ENCODE measurements at places on chromosomes 5 and 9.

GRCh38 chr5:124195411-124195810 is 551.0 kb downstream of the ZNF608 start:
- DNase-seq, result no peak

DNA sequence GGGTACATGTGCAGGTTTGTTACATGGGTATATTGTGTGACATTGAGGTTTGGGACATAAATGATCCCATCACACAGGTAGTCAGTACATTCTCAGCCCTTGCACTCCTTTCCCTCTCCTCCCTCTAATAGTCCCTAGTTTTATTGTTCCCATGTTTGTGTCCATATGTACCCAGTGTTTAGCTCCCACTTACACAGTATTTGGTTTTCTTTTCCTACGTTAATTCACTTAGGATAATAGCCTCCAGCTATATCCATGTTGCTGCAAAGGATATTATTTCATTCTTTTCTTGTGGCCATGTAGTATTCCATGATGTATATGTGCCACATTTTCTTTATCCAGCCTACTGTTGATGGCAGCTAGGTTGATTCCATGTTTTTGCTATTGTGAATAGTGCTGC is 27.4 kb downstream of the CNOT6 start:
- DNase-seq, result no peak

GRCh38 chr5:51398875-51399642 is 15.8 kb downstream of the ISL1 start:
- no peak for DNase-seq

GRCh38 chr5:71014176-71014575 is 11.0 kb downstream of the NAIP start:
- no peak for DNase-seq

DNA sequence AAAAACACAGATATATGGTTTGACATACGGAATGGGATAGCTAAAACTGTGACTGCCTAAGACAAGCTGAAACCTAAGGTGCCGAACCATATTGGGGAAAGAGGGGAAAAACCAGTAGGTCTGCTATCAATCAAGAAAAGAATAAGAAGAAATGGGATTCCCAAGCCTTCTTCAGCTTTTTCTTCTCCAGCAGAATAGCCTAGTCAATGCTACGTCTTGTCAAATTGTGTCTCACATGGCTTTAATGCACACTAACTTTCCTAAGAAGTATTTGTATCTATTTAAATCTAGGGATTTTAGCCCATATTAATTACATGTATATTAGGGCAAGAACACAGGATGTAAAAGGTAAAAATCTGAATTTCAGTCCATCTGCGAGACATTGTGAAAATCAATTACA is 797 bp upstream of the FBXO38 start:
- no peak for DNase-seq

- DNase-seq, result no peak
Measured at GRCh38 chr9:125632321-125633115, 74.5 kb downstream of the MAPKAP1 start.

- DNase-seq, result no peak
Measured at GRCh38 chr5:161546470-161547301, at the start of gene GABRB2. TSS of gene GABRB2 (minus strand) at chr5:161546725. CDS start at chr5:161546643, 82 bp downstream.

DNA sequence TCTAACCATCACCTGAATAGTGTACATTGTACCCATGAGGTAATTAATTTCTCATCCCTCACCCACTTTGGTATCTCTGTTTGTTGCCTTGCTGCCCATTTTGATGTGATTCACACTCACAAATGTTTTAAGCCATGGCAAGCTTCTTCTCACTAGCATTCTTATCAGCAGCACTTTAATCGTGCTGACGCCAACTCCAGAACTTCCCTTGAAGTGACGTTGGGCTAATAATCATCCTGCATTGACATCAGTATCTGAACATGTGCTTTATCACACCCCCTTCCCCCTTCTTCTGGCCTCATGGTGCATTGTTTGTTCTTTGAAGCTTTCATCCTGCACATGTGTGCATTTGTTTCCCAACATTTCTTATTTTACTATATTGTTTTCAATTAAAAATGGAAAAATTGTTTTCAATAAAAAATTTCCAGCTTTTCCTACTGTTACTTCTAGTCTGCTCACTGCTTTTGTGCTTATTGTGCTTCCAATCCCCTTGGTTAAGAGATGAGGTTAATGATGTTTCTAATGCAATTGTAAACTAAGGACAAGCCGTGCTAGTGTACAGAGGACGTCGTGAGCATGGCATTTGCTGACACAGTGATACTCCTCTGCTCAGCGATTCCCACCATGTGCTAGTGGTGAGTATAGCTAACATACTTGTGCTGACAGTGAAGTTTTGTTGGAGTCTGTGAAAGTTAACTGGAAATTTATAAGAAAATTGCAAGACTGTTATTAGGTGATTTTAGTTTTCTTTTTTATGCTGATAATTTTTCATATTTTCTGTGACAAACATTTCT is 238.5 kb downstream of the KDM4C start:
- no peak for DNase-seq

GRCh38 chr5:174409070-174409469 is 315.3 kb upstream of the MSX2 start:
- no peak for DNase-seq

GRCh38 chr5:136517755-136518154 is 152.4 kb upstream of the TRPC7 start:
- DNase-seq, result no peak

DNA sequence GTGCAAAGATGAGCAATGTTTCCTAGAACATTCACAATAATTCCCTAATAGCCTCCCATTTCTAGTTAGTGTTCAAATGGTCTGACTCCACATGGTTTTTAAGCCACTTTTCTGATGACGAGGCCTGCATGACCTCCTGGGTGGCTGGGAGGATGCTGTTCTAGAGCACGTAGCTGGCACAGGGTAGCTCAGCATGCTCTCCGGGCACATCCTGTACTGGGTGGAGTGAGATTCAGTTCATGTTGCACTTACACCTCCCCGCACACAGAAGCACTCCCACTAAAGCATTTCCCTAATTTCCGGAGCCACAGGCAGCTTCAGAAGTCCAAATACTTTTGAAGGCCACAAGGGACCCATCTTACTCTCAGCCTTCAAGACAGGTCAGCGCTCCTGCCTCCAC is 159.8 kb upstream of the LHFPL2 start:
- DNase-seq, result no peak

DNA sequence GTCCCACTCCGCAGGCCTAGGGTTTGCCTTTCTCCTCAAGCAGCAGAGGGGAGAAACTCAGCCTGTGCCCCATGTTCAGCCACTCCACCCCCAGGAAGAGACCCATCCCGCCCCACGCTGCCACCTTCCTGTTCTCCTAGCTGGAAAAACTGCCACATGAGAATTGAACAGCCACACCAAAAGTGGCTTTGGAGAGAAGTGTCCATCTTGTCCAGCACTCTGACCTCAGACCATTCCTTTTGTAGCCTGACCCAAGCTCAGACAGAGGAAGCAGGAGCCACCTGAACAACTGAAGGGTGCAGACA is 8.3 kb upstream of the SLC25A48 start:
- no peak for DNase-seq

DNA sequence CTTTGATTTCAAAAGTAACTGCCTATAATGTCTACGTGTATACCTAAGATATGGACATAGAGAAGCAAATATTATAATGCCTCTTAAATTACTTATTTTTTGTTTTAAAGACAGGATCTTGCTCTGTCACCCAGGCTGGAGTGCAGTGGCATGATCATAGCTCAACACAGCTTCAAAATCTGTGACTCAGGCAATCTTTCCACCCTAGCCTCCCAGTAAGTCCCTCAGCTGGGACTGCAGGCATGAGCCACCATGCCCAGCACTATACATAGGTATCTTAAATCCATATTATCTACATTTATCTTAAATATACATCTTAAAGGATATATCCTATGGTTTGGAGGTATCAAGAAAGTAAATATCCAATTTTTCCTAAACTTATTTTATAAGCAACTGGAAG is 261.2 kb downstream of the ARL15 start:
- no peak for DNase-seq

DNA sequence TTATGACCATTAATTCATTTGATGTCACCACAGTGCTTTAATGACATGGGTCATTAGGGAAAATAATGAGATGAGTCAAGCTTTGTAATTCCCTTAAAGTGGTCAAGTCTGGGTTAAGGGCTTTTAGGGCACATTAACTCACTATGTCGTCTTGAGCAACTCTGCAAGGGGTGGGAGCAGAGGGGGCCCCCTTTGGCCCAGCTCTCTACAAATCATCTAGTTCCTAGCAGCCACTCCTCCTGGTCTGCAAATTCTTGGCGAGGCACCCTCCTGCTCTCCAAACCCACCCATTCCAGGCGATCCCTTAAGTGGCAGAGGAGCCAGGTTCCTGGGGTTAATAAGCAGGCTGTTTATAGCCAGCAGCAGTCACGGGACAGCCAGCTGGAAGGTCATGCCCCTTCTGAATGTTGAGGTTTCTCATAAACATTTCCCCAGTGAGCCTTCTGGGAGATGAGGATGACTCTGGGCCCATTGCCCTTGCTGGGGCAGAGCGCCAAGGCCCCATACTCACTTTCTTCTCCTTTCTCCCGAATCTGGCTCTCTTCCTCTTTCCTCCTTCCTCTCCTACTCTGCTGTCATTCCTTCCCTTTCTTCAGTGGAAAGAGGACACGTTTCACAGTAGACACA is 14.3 kb upstream of the GPX3 start:
- DNase-seq, result no peak

- no peak for DNase-seq
Measured at GRCh38 chr9:132199056-132199455, 37.2 kb downstream of the NTNG2 start.

GRCh38 chr5:32506201-32506661 is 61.7 kb upstream of the ZFR start:
- no peak for DNase-seq

DNA sequence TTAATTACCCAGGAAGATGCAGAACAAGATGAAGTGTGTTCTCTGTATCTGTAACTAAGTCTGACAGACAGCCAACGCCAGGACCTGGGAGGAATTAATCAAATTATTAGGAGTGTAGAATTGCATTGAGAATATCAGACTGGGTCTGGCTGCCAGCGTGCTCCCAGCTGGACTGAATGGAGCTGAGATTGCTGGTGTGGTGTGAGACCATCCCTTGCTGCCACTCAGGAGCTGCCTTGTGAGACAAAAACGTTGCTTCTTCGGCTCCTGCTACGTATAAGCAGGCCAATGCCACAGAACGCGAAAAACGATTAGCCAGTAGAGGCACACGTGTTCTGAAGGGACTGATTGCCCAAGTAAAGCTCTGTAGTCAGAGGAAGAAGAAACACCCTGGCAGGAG is 66.8 kb downstream of the AMBP start:
- DNase-seq, result no peak

- DNase-seq, result no peak
Measured at GRCh38 chr5:159132429-159133040, 32.8 kb upstream of the EBF1 start.

GRCh38 chr9:114820776-114821501 is 15.1 kb upstream of the TNFSF15 start:
- no peak for DNase-seq

- no peak for DNase-seq
Measured at GRCh38 chr9:126681336-126681735, 67.6 kb downstream of the LMX1B start.

DNA sequence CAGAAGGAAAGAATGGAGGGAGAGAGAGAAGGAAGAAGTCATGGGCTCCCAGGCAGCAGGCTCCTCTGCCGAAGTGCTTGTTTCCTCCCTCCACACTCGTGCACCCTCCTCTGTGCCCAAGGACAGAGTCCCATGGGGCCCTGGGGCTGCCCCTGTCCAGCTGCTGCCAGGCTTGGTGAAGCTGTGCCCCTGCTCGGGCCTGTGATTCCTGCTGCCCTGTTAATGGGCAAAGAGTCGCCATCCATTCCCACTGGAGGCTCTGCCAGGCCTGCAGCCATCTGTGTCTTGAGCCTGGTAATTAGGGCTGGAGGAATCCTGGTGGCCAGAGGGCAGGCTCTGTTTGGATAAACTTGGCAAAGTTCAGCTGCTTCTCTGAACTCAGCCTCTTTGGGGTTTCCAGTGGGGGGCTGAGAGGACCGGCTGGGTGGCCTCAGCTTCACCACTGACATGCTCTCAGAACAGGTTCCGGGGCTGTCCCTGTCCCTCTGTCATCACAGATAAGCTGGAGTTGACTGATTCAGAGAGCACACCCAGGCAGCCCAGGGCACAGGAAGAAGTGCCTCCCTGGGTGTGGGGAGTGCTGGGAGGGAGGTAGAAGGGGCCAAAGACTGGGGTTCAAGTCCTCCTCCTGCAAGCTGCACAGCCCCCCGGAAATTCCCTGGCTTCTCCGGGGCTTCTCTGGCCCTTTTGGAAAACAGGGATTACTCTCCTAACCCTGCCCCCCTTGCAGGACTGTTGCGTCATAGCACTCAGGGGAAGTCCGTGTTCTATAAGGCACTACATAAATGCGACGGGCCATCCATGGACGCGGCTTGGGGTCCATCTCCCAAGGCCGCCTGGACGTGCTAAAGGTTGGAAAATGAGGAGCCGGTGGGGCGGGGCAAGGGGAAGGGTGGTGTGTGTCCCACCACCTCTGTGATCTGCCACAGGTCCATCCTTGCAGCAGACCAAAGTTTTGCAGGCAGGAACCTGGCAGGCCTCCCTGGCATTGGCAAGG is 154.8 kb downstream of the PAX5 start:
- DNase-seq, result no peak

DNA sequence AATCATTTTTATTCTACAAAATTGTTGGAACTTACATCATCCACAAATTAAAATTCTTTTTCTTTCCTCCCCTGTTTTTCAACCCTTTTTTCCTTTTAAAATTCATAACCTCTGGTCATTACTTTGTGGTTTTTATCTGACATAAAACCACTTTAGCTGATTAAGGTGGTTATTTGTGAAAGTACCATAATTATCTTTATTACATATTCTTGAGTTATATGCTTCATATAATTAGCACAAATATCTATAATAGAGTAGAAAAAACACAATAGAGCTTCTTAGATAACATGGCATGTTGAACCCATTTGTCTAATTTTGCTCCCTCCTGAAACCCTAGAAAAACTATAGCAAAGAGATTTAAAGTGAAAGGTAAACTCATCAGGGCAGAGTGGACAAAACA is 22.9 kb upstream of the PPIC start:
- no peak for DNase-seq

GRCh38 chr9:129968690-129969485 is 74.1 kb downstream of the FNBP1 start:
- DNase-seq, result peak; percentile 76

DNA sequence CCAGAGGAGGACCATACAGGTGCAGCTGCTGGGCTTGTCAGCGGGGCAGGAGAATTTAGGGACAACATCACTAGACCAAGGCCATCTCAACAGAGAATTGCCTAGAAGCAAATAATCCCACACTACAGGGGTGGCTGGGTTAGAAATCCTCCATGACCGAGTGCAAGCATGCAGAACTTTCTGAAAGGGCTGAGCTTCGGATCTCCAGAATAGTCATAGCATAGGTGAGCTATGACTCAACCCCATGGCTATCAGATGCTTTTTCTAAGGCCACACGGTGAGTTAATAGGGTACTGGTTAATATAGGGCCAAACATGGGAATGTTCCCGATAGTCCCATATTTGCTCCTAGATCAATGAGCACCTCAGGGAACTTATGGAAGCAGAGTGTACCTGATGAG is 4.2 kb downstream of the KCNIP1 start:
- DNase-seq, result no peak

- DNase-seq, result peak; percentile 38
Measured at GRCh38 chr9:126704157-126704891, 90.6 kb downstream of the LMX1B start.

GRCh38 chr5:67287510-67288268 is 91.1 kb upstream of the CD180 start:
- peak; percentile 57 for DNase-seq
